Fibroblast of skin of right biceps (primary cell): ENCODE measurements at places on chromosomes 4 and X.

DNA sequence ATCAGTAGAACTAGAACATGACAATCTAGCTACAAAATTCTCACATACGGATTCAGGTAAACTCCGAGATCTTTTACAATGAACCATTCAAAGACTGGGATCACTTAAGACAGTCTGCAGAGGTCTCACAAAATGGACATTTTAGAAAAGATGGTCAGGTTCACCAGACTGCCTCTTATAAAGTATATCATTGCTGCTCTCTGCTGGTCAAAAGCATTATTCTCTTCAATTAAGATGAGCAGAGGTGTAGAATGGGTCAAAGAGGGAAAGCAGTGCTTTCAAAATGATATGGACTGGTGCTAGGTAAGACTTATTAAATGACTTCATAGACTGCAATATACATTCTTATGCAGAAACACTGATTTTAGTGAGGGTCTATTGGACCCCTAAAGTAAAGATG, 434.7 kb downstream of the PACRGL start:
- no peak for DNase-seq

DNA sequence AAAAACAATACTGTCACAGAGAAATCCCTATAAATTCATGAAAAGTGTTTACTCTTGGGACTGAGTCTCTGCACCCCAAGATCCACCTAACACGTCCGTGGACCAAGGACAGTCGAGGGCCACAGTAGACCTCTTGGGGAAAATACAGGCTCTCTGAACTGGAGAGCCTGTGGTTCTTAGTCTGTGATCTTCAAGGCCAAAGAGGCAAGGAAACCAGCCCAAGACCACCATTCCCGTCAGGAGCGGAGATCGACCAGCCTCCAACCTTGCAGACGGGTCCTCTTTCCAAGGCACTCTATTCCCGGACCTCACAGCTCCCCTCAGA, 1.6 kb upstream of the APBB2 start:
- DNase-seq, result no peak

GRCh38 chr4:142519342-142519741, 326.8 kb downstream of the INPP4B start:
- peak; percentile 7 for DNase-seq

DNA sequence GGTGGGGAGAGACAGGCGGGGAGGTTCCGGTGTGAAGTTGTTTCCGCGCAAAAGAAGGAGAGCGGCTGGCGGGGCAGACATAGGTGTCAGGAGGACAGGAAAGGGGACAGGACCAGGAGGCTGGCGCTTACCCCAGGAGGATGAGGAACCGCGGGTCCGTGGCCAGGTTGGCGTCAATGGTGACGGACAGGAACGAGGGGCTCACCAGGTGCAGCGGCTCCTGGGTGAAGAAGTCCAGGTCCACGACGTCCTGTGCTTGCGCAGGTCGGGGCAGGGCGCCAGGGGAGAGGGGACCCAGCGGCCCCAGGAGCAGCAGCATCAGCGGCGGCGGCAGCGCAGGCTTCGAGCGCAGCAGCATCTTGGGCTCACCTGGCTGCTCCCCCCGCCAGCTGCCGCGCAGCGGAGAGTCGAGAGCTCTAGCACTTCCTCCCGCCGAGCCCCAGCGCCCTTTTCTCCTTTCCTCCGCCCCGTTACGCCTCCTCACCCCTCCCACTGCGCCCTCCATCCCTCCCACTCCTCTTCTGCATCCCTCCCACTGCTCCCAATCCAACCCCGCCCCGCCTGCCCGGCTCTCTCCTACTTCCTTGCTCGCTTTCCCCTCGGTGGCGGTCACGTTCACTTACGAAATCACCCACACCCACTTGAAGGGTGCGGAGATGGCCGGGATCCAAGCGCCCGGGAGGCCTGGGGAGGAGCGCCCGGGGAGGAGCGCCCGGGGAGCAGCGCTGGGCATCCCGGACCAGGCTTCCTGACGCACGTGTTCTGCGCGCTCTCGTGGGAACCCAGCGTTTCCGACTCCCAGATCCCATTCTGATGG, at the start of gene HPSE:
HPSE (minus strand) TSS at position 424 of the 817 bp plus-strand sequence; CDS start at position 358, 66 bp downstream.
- peak; percentile 71 for DNase-seq

DNA sequence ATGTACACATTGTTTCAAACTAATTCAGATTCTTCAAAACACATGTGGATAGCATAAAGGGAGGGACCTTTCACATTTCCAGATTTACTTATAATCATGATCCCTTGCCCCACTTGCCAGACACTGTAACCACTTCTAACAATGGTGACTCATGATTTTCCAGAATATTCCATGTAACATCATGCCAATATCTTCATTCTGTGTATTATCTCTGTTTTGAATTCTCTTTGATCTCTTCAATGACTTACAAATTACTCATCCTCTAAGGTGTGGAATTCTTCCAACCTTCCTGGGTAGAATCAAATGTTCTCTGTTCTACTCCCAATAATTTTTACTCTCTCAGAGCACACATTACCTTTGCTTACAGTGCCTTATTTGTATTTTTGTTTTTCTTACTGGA, 517.1 kb downstream of the PCDH7 start:
- peak; percentile 18 for DNase-seq

GRCh38 chr4:18012807-18013462, 8.6 kb downstream of the LCORL start:
- no peak for DNase-seq

- DNase-seq, result peak; percentile 60
Observed at GRCh38 chr4:180028682-180029081, 2214.5 kb upstream of the TENM3 start.

GRCh38 chr4:8410641-8411271, 29.8 kb downstream of the ACOX3 start:
- peak; percentile 65 for DNase-seq

- no peak for DNase-seq
Observed at GRCh38 chr4:3736806-3737205, 29.4 kb upstream of the ADRA2C start.

- no peak for DNase-seq
Observed at GRCh38 chr4:109648997-109649575, 54.2 kb downstream of the CASP6 start.

DNA sequence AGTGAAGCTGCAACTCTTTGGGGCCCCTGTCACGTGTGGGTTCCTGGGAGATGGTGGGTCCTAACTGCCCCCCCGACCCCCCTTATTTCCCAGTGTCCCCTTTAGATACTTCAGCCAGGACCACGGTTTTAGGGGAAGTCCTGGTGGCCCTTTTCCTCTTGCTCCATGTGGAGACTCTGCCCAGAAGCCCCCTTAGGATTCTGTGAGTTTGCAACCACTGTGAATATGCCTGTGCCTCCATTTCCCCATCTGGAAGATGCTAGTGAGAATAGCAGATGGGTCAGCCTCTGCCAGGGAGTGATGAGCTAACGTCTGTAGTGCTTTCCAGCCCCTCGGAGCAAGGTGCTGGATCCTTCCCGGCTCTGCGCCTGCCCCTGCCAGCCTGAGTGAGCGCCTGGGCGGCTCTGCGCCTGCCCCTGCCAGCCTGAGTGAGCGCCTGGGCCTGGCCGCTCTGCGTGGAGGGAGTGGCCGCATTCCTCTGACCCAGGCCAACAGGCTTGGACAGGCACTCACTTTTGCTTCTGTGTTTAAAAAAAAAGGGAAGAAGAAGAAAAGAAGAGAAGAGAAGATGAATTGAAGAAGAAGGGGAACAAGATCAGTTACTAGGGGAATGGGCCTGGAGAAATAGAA, 6.7 kb upstream of the CITED1 start:
- DNase-seq, result no peak

GRCh38 chr4:44629280-44629866, 22.1 kb downstream of the YIPF7 start:
- peak; percentile 42 for DNase-seq

- DNase-seq, result peak; percentile 71
Observed at GRCh38 chr4:7398104-7398423, 36.7 kb downstream of the PSAPL1 start.

- DNase-seq, result no peak
Observed at GRCh38 chr4:81397635-81398034, 74.1 kb downstream of the RASGEF1B start.

DNA sequence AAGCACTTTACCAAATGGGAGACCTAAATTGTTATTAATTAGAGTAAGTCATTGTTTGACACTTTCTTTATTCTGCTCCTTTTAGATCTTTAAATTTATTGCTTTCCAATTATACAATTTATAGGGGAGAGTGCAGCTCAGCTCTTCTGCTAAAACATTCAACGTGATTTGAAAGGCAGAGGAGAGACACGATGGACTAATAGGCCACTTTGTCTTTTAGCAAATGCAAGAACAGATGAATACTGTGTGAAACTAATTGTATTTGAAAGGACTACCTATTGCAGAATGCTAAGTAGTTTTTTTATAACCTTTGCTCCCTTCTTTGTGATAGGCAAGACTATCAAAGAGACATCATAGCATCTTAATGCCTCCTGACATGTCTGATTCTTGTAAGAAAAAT, 320.4 kb upstream of the KLF3 start:
- DNase-seq, result no peak
